ENCODE measurements at places on chromosomes 2 and 18.

- no peak for DNase-seq
Measured at GRCh38 chr2:75068546-75068945, 110.1 kb downstream of the POLE4 start.

GRCh38 chr2:188993247-188993646 lies 19.1 kb downstream of the COL3A1 start:
- DNase-seq, result no peak

DNA sequence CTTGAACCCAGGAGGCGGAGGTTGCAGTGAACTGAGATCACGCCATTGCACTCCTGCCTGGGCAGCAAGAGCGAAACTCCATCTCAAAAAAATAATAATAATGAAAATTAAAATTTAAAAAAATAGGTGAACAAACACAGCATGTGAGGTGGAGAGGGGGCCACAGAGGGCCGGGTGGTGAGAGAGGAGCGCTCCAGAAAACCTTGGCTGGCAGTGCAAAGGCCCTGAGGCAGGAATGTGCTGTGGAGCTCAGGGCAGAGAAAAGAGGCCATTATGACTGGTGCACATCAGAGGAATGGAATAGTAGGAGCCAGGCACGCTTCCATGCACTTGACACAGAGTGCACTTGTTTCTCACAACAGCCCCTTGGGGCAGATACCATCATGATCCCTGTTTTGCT lies 21.6 kb upstream of the SCLY start:
- no peak for DNase-seq

DNA sequence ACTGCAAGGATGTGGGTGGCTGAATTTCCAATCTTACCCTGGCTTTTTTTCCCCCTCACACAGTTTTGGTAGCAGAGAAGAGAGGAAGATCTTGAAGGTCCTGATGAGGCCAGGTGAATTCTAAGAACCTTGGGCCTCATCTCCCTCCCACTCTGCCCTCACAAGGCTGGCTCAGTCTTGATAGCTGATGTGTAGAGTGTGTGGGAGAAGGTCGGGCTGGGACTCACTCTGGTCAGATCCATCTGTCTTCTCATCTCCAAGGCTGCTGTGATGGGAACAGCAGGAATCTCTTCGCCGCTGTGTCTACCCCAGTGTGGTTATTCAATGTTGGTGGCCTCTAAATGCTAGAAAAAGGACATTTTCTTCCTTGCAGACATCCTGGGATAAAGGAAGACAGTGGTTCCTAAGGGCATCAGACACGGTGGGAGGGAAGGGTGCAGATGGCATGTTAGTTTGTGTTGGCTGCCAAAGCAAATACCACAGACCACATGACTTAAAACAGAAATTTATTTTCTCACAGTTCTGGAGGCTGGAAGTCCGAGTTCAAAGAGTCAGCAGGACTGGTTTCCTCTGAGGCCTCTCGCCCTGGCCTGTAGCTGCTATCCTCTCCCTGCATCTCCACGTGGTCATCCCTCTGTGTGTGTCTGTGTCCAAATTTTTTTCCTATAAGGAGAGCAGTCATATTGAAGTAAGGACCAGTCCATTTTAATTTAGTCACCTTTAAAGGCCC lies 37.6 kb upstream of the MGAT4A start:
- DNase-seq, result no peak

DNA sequence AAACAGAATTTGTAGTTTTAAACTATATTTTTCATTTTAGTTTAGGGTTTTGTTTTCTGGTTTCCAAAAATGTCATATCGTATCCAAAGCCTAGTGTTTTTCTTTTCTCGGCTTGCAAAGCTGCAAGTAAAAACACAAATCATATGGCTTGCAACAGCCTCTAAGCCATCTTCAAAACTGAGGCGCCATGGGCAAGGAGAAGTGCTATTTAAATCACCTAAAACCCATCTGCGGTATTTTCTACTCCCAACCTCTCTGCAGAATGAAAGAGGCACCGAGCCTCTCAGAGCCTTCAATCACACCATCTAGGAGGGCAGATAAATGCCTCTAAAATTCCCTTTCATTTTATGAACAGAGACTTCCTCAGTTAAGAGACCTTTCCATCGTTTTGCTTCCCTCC lies 25.2 kb downstream of the FECH start:
- no peak for DNase-seq

- DNase-seq, result peak; percentile 50
Measured at GRCh38 chr2:237590272-237591140, at the start of gene RAB17. Gene RAB17 (minus strand): TSS chr2:237590734. CDS start chr2:237586154, 4,580 bp downstream.

DNA sequence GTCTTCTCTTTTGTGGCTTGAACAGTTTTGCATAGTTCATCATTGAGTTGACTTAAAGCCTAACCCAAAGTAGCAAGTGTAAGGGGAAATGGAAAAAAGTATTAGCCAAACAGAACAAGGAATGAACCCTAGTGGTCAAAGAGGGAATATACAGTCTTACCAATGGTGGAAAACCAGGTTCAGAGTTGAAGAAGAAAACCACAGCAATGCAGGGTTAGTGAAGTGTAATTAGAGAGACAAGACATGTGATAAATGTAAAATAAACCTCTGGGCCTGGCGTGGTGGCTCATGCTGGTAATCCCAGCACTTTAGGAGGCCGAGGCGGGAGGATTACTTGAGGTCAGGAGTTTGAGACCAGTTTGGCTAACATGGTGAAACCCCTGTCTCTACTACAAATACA lies 2.4 kb downstream of the TTN start:
- DNase-seq, result no peak

GRCh38 chr2:177254433-177255226 lies 9.9 kb downstream of the NFE2L2 start:
- DNase-seq, result no peak

DNA sequence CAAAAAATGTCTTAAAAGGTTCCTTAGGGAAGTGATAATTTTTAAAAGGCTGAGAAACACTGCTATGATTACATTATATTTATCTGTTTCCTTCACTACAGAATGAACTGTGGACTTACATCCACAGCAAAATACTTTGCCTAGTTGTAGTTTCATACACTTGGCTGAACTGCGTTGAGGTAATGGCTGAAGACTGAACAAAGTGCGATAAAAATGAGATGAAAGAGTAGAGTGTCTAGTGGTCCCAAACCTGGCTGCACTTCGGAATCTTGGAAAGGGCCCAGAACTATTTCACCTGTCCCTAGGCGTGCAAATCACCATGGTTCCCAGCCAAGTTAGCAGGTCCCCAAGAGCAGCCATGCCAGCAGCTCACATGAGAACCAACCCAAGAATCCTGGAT lies 18.2 kb upstream of the IHH start:
- DNase-seq, result no peak

DNA sequence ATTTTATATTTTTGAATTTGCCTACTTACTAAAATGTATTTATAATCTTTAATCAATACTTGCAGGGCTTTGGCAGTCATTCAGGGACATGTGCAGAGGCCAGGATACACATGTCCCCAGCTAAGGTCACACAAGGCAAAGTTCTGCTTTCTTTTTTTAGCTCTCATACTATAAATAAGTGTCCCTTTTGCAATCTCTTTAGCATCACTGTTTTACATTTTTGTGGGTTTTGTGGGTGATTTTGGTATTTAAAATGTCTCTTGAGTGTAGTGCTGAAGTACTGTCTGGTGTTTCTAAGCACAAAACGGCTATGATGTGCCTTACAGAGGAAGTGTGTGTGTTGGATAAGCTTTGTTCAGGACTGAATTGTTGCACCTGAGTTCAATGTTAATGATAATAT lies 309.0 kb upstream of the GULP1 start:
- DNase-seq, result no peak

GRCh38 chr2:10995366-10995970 lies 83.7 kb downstream of the KCNF1 start:
- DNase-seq, result no peak

- DNase-seq, result no peak
Measured at GRCh38 chr2:113209011-113209645, 35.4 kb downstream of the PSD4 start.

GRCh38 chr2:120988051-120988699 lies 252.5 kb downstream of the GLI2 start:
- no peak for DNase-seq

- no peak for DNase-seq
Measured at GRCh38 chr2:69704446-69704845, 37.5 kb upstream of the ANXA4 start.

- DNase-seq, result no peak
Measured at GRCh38 chr2:217286833-217287232, 427.0 kb upstream of the TNP1 start.
